ENCODE measurements at places on chromosomes 6 and 20.

DNA sequence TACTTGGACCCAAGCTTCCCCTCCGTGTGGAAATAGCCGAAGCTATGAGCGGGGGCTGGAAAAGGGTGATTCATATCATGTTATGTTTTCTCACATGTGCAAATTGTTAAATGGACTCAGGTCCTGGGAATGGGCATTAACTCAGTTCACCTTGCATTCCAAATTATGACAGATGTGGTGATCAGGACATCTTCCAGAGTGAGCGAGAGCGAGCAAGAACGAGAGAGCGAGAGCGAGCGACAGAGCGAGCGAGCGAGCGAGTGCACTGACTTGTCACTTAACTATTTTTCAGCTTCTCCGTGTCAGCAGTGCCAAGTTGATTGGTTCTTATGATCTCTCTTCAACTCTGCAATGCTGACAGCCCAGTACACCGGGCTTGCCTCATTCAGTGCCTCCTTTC is 437.4 kb upstream of the NRSN1 start:
- no peak for DNase-seq

DNA sequence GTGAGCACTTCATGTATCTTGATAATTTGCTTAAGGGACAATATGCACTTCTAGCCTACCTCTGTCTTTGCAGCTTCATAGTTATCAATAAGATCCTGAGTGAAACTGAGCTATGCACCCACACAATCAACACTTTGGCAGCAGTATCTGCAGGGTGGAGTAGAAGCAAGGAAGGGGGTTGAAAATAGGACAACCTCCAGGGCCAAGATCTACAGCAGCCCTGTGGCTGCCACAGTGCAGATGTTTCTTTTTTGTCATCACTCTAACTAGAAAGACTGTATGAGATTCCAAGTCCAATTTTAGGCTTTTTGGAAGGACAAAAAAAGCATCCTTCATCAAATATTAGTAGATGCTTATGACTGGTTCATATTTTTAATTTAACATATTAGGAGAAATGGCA is 336.1 kb upstream of the CITED2 start:
- DNase-seq, result no peak

- no peak for DNase-seq
Measured at GRCh38 chr6:3088446-3088845, 20.2 kb downstream of the RIPK1 start.

- DNase-seq, result no peak
Measured at GRCh38 chr6:39173270-39173669, 56.0 kb downstream of the KCNK5 start.

- no peak for DNase-seq
Measured at GRCh38 chr20:61252601-61253263, 671 bp downstream of the CDH4 start.

DNA sequence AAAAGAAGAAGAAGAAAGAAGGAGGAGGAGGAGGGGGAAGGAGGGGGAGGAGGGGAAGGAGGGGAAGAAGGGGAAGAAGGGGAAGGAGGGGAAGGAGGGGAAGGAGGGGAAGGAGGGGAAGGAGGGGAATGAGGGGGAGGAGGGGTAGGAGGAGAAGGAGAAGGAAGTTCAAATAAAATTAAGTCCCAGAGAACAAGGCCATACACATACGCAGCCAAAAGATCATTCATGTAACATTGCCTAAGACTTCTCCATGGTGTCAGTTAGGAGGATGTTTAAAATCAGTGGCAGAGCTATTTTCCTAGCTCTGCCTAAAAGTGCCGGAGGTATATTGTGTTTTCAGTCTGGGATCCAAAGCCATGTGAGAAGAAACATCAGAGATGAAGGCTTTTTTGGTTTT is 75.8 kb downstream of the PLCB4 start:
- DNase-seq, result no peak

DNA sequence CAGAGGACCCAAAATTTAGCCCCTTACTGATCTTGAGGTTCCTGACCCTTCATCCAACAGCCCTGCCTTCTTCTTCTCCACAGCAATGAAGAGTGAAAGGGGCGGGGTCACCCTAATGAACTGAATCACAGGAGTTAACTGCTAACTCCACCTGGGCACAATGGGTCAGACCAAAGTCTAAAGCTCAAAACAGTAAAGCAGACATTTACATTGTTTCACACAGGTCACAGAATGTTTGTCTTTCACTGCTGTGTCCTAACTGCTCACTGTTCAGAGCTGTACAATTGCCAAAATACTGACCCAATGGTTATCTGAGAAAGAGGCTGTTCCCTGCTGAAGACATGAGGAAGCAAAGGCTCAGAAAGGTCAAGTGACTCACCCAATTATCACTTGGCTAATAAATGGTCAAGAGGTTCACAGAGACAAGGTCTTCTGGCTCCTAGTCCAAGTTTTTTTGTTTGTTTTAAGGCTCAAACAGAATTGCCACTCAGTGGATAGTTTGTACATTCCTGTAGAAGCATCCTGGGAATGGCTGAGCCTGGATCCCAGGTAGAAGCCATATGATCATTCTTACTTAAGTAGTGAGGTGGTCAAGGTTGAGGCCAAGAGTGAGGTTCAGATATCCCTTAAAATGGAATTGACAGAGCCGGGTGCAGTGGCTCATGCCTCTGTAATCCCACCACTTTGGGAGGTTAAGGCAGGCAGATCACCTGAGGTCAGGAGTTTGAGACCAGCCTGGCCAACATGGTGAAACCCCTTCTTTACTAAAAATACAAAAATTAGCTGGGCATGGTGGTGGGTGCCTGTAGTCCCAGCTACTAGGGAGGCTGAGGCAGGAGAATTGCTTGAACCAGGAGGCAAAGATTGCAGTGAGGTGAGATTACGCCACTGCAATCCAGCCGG is 35.1 kb upstream of the FAM83C start:
- DNase-seq, result no peak

GRCh38 chr6:123598011-123598410 is 38.7 kb downstream of the TRDN start:
- no peak for DNase-seq

GRCh38 chr6:37050045-37050853 is 44.8 kb downstream of the FGD2 start:
- DNase-seq, result no peak

DNA sequence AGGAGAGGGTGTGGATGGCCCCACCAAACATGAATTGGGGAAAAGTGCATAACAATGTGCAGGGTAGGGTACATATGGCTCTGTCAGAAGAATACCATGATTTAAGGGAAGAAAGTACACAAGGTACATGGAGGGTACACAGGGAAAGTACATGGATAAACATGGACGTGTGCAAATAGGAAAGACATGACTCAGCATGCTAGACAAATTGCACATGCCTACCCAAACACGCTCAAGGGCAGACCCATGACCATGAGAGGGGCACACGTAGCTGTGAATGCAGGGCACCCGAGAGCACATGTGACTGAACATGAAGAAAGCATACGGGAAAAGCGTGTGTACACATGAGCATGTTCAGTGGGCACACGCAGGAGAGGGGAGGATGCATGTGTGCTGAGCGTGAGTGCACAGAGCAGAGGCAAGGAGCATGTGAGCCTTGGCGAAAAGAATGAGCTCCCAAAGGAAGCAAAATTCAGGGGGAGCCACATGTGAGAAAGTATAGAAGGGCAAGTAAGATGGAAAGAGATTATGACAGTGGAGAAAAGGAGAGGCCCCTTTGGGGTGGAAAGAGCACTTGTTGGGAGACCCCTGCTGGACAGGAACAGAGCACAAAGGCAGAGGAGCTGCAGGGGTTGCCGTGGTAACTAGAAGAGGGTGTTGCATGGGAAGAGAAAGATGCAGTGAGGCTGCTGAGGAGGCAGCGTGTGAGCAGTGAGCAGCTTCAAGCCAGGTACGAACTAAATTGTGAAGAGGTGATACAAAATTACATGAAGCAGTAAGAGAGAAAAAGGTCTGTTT is 17.8 kb downstream of the OR2H2 start:
- no peak for DNase-seq

DNA sequence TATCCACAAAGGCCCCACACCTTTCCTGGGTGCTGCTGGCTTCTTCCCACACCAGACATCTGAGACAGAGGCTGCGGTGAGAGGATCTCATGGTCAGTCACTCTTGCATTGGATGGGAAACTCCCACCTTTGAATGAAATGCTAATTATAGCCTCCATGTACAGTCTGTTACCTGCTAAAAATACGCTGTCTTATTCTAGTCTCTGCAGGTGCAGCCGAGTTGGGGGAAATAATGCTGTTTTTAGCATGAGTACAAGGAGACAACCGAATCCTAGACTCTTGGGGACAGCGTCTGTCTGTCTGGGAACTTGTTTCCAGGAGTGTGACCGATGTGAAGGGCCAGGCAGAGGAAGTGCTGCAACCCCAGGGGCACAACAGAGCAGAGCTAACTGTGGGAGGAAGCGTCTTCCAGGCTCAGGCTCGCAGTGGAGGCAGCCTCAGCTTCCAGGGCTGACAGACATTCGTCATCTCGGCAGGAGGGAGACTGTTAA is 286.2 kb downstream of the PREX1 start:
- no peak for DNase-seq

DNA sequence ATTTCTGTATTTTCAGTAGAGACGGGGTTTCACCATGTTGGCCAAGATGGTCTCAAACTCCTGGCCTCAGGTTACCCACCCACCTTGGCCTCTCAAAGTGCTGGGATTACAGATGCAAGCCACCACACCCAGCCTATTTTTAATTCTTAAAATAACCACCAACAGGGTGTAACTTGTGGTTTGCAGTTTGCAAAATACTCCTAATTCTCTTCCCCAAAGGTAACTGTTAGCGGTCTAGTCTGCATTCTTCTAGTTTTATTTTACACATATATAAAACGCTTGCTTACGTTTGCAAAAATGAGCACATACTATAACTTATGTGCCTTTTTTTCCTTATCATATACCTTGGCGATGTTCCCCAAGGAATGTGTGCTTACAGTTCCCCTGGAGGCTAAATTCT is 25.6 kb upstream of the CHMP4B start:
- DNase-seq, result no peak

DNA sequence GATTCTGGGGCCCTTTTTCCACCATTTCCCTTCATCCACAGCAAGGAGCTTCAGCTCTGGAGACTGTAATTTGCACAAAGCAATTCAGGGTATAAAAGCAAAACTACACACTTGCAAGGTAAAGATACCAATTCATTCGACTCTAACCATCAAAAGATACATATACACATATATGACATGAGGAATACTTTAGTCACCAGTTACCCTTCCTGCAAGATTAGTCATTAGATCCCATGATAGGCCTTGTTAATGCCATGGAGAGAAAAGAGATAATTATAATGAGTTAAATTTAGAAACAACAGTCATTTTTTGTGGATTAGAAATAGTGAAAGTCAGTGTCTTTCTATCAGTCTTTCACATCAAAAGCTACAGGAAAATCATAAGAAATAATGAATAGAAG is 204.2 kb downstream of the KCNQ5 start:
- no peak for DNase-seq

- no peak for DNase-seq
Measured at GRCh38 chr6:39755231-39755630, 30.0 kb upstream of the KIF6 start.
